ENCODE measurements at places on chromosomes 5 and 9.

GRCh38 chr5:95915999-95916686 lies 45.5 kb downstream of the ELL2 start:
- DNase-seq: no peak

- no peak for DNase-seq
Observed at GRCh38 chr5:9020996-9021395, 524.9 kb downstream of the SEMA5A start.

- no peak for DNase-seq
Observed at GRCh38 chr5:62614355-62614754, 35.7 kb downstream of the LRRC70 start.

DNA sequence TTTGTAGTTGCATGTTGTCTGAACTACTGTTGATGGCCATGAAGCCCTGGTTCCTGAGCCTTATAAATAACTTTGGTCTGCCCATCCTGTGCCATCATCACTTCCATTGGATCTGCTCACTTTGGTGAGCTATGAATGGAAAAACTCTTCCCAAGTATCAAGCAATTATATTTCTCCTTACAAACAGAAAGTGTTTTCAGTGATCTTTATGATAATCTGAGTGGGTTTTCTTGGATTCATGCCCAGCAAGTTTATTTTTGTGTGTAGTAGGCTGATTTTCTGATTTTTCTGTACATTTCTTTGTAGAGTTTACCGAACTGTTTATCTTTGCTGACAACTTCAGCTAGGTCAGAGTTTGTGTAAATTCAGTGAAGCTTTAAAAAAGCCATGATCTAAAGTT lies 31.0 kb downstream of the CAMK4 start:
- DNase-seq: no peak

- no peak for DNase-seq
Observed at GRCh38 chr9:5354184-5354583, 14.5 kb upstream of the RLN1 start.

- DNase-seq: no peak
Observed at GRCh38 chr9:130789747-130790672, 45.0 kb upstream of the ABL1 start.

DNA sequence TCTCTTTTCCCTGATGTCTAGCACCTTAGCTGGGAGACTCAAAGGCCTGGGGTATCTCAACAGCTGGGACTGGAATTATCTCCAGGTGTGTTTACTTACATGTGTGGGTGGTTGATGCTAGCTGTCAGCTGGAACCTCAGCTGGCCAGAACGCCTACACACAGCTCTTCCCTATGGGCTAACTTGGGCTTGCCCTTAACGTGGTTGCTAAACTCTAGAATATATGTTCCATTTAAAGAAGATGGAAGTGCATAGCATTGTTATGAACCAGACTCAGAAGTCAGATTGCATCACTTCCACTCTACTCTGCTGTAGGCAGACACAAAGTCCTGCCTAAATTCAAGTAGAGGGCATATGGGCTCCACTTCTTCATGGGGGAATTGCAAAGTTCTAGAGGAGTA lies 29.3 kb downstream of the SGCD start:
- no peak for DNase-seq

Measured in activated CD4-positive, CD25-positive, alpha-beta regulatory T cell treated with anti-CD3 and anti-CD28 coated beads, Interleukin-2, amount 50 U/mL, for 16 hours (primary cell).